Stimulated activated naive B cell treated with anti-CD40 and anti-IgM and Interleukin-4, amounts not matched to agents 10 μg/mL and 1 μg/mL and 100 μg/mL, for 72 hours (primary cell): ENCODE measurements at places on chromosomes 1 and 21.

DNA sequence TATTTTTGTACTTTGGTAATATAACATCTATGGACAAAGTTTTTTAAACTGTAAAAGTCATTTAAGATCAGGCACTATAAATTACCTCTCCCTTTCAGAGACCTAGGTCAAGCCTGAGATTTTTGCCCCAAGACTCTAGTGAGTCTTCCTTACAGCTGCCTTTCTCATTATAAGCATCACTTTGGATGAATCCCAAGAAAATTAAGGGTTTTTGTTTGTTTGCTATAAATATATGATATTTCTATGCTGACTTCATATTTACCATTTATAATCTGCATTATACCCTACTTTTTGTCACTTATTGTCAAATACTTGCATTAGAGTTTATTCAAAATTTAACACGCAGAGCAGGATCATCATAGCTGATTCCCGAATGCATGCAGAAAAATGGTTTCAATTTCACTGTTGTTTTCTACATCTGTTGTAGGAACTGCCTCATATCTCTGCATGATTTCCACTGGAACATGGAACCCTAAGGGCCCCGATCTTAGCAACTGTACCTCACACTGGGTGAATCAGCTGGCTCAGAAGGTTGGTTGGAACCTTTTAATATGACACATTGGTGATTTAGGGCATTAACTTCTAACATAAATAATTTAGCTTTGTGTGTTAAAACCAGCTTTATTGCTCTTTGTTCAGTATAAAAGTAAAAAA lies 150.0 kb downstream of the ADGRL2 start:
- no peak overlapping the region for H3K4me3 ChIP-seq
- no peaks in the 10 kb centered on the region for H3K36me3 ChIP-seq
- H3K27ac ChIP-seq: no peak overlapping the region
- no peak for DNase-seq
- H3K4me1 ChIP-seq: no peaks in the 10 kb centered on the region

GRCh38 chr21:15005391-15005790 lies 59.4 kb downstream of the NRIP1 start:
- no peaks in the 10 kb centered on the region for H3K27me3 ChIP-seq
- peaks cover 29% of the 10 kb centered on the region for H3K4me1 ChIP-seq
- no peak for DNase-seq
- H3K4me3 ChIP-seq: peak overlapping the region; percentile 16

- no peak for DNase-seq
- no peaks in the 10 kb centered on the region for H3K36me3 ChIP-seq
- peaks cover 7% of the 10 kb centered on the region for H3K4me1 ChIP-seq
- no peak overlapping the region for H3K4me3 ChIP-seq
- H3K27ac ChIP-seq: no peak overlapping the region
- H3K27me3 ChIP-seq: peaks cover 37% of the 10 kb centered on the region
Observed at GRCh38 chr1:19046972-19047731, 90.7 kb upstream of the IFFO2 start.

DNA sequence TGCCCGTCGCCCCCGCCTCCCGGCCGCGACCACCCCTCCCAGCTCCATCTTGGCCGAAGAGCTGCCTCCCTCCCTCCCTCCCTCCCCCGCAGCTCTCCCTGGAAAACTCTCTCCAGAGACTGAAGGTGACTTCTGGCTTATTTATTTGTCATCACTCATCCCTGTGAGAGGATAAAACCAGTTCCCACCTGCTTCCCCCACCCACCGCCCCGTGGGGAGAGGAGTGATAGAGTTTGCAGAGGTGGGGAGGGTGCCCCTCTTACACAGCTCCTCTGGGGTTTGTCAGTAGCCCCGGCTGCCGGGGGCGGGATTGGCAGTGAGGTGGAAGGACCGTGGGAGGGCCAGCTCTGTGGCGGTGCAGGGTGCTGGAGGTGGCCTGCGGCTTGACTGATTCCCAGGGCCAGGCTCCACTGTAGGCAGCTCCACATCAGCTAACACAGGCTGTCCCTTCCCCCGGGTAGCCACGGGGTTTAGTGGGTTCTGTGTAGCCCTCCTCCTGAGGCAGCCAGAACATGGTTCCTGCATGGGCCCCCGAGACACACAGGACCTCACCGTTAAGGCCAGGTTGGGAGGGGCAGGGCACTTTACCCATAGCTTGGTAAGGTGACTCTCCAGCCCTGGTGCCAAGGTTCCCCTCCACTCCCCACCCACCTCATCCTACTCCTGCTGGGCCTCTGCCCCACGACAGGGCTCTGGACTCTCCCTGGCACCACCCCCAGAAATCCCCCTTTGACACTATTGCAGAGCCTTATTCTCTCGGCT lies 62.2 kb downstream of the ELK4 start:
- H3K36me3 ChIP-seq: no peaks in the 10 kb centered on the region
- H3K27ac ChIP-seq: no peak overlapping the region
- peaks cover 30% of the 10 kb centered on the region for H3K27me3 ChIP-seq
- no peak for DNase-seq

- H3K27ac ChIP-seq: no peak overlapping the region
- H3K36me3 ChIP-seq: peaks cover 23% of the 10 kb centered on the region
- H3K27me3 ChIP-seq: no peaks in the 10 kb centered on the region
- no peak for DNase-seq
Observed at GRCh38 chr1:181015251-181015615, 7.4 kb downstream of the STX6 start.

GRCh38 chr1:80639777-80640533 lies 1160.8 kb upstream of the ADGRL2 start:
- peaks cover 10% of the 10 kb centered on the region for H3K4me1 ChIP-seq
- H3K27me3 ChIP-seq: no peaks in the 10 kb centered on the region
- H3K27ac ChIP-seq: no peak overlapping the region
- H3K4me3 ChIP-seq: no peak overlapping the region

GRCh38 chr1:154400381-154400801 lies 4.8 kb upstream of the IL6R start:
- H3K4me1 ChIP-seq: peaks cover 25% of the 10 kb centered on the region
- no peaks in the 10 kb centered on the region for H3K36me3 ChIP-seq
- no peak overlapping the region for H3K27ac ChIP-seq
- H3K4me3 ChIP-seq: no peak overlapping the region
- peaks cover 19% of the 10 kb centered on the region for H3K27me3 ChIP-seq

- no peak for DNase-seq
- H3K4me3 ChIP-seq: no peak overlapping the region
- H3K27ac ChIP-seq: no peak overlapping the region
- no peaks in the 10 kb centered on the region for H3K27me3 ChIP-seq
- no peaks in the 10 kb centered on the region for H3K36me3 ChIP-seq
- H3K4me1 ChIP-seq: peaks cover 12% of the 10 kb centered on the region
Observed at GRCh38 chr1:44034423-44034822, 3.2 kb upstream of the SLC6A9 start.

GRCh38 chr1:245398180-245398579 lies 243.4 kb downstream of the KIF26B start:
- H3K36me3 ChIP-seq: no peaks in the 10 kb centered on the region
- H3K4me3 ChIP-seq: no peak overlapping the region
- H3K27ac ChIP-seq: no peak overlapping the region
- DNase-seq: no peak
- peaks cover 18% of the 10 kb centered on the region for H3K27me3 ChIP-seq
- no peaks in the 10 kb centered on the region for H3K4me1 ChIP-seq

GRCh38 chr1:12356004-12356890 lies 126.4 kb downstream of the VPS13D start:
- H3K4me3 ChIP-seq: no peak overlapping the region
- H3K36me3 ChIP-seq: peaks cover 58% of the 10 kb centered on the region
- DNase-seq: no peak
- no peaks in the 10 kb centered on the region for H3K27me3 ChIP-seq
- no peaks in the 10 kb centered on the region for H3K4me1 ChIP-seq
- no peak overlapping the region for H3K27ac ChIP-seq

- peaks cover 25% of the 10 kb centered on the region for H3K27me3 ChIP-seq
- no peaks in the 10 kb centered on the region for H3K36me3 ChIP-seq
- no peak overlapping the region for H3K27ac ChIP-seq
- H3K4me3 ChIP-seq: no peak overlapping the region
- no peak for DNase-seq
Observed at GRCh38 chr21:46025113-46025770, 43.7 kb downstream of the COL6A1 start.

- H3K27ac ChIP-seq: no peak overlapping the region
- no peak for DNase-seq
- H3K27me3 ChIP-seq: no peaks in the 10 kb centered on the region
- no peak overlapping the region for H3K4me3 ChIP-seq
Observed at GRCh38 chr21:42670884-42671283, 17.5 kb downstream of the PDE9A start.

DNA sequence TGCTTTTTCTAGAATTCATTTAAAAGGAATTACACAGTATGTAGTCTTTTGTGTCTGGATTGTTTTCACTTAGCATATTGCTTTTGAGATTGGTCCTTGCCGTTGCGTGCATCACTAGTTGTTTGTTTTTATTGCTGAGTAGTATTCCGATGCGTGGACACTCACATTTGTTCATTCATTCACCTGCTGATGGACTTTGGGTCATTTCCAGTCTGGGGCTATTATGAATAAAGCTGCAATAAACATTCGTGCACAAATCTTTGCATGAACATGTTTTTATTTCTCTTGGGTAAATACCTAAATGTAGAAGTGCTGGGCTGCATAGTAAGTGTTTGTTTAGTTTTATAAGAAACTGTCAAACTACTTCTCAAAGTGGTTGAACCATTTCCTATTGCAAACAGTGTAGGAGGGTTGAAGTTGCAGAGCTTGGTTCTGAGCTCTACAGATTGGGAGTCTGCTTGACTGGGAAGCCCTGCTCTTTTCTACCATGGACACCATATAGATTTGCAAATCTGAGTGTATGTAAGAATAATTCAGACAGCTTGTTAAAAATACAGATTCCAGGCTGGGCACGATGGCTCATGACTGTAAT lies 404.7 kb upstream of the PROX1 start:
- H3K36me3 ChIP-seq: no peaks in the 10 kb centered on the region
- H3K4me1 ChIP-seq: no peaks in the 10 kb centered on the region
- H3K4me3 ChIP-seq: no peak overlapping the region
- H3K27ac ChIP-seq: no peak overlapping the region
- no peaks in the 10 kb centered on the region for H3K27me3 ChIP-seq

DNA sequence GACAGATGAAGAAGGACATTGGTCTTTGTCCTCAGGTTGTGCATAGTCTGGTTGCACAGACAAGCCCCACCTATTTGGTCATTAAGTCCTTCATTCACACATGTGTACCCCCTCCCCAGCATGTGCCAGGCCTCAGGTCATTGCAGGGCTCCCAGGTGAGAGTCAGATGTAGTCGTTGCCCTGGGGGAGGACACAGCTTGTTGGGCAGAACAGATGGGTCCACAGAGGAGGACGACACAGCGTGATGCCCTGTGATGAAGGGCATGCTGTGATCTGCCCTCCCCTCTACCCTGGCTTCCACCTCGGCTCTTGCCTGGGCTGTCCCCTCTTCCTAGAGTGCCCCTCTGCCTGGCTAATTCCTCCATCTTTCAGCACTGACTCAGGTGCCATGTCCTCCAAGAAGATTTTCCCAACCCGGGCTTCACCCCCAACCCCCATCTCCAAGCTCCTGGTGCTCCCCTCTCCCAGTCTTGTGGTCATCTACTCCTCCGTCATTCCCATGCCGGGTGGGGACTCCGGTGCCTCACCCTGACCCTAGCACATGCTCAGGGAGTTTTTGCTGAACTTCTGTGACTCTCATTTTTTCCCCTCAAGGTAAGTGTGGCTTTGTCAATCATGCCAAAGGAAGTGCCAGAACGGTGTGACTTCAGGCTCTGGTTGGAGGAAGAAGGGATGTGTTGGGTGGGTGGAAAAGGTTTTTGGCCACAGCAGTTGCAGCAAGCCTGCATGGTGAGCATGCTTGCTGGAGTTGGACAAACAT lies 220.5 kb downstream of the FOXD2 start:
- no peak overlapping the region for H3K27ac ChIP-seq
- H3K4me1 ChIP-seq: no peaks in the 10 kb centered on the region
- no peaks in the 10 kb centered on the region for H3K36me3 ChIP-seq
- no peak overlapping the region for H3K4me3 ChIP-seq
- peaks cover 22% of the 10 kb centered on the region for H3K27me3 ChIP-seq
- no peak for DNase-seq

- peaks cover 41% of the 10 kb centered on the region for H3K36me3 ChIP-seq
- peaks cover 21% of the 10 kb centered on the region for H3K4me1 ChIP-seq
- no peak overlapping the region for H3K27ac ChIP-seq
- peak; percentile 59 for DNase-seq
- H3K4me3 ChIP-seq: no peak overlapping the region
Observed at GRCh38 chr1:40232444-40232843, 15.3 kb upstream of the TMCO2 start.

DNA sequence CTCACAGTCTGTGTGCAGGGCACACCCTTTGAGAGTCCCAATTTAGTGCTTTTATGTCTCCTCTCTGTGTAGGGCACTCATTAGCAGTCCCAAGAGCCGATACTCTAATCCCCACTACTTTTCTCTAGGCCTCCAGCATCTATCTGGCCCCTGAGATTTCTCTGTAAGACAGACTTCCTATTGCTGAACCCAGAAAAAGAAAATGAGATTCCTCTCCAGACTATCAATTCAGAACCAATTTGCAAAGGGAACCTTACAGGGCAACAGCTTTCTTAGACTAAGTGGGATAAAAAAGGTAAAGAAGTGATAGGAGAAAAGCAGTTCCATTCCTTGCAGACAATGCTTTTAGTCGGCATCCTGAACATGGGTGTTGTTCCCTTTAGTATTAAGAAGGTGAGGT lies 172.2 kb downstream of the EDEM3 start:
- H3K27me3 ChIP-seq: no peaks in the 10 kb centered on the region
- peaks cover 6% of the 10 kb centered on the region for H3K36me3 ChIP-seq
- no peak overlapping the region for H3K4me3 ChIP-seq
- no peaks in the 10 kb centered on the region for H3K4me1 ChIP-seq

GRCh38 chr1:206679738-206680211 lies 4.9 kb upstream of the MAPKAPK2 start:
- peak overlapping the region; percentile 54 for H3K4me3 ChIP-seq
- peak overlapping the region; percentile 92 for H3K27ac ChIP-seq
- H3K4me1 ChIP-seq: peaks cover 58% of the 10 kb centered on the region
- DNase-seq: peak; percentile 73

DNA sequence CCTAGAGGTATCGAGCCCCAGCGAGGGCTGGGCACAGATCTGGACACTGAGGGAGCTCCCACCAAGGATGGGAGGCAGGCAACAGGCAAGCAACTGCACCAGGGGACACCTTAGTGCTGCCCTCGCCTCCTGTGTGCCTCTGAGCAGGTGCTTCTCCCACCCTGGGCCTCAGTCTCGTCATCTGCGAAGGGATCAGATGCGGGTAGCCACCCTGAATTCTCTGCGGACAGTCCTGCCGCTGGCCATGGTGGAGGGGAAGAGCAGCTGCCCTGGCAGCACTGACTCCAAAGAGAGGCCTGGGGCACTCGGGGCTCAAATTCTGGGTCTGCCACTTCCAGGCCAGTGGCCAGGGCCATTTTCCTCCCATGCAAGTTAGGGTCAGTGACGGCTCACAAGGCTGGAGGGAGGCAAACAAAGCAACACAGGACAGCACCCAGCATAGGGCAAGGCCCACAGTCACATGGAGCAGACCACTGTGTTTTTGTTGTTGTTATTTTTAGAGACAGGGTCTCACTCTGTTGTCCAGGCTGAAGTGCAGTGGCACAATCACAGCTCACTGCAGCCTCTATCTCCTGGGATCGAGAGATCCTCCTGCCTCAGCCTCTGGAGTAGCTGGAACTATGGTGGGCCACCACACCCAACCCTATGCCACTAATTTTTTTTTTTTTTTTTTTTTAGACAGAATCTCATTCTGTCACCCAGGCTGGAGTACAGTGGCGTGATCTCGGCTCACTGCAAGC lies 7.1 kb upstream of the SDC3 start:
- H3K36me3 ChIP-seq: no peaks in the 10 kb centered on the region
- no peak overlapping the region for H3K27ac ChIP-seq
- no peak for DNase-seq
- peaks cover 33% of the 10 kb centered on the region for H3K27me3 ChIP-seq
- H3K4me3 ChIP-seq: no peak overlapping the region

GRCh38 chr1:237244778-237245177 lies 202.8 kb downstream of the RYR2 start:
- no peak overlapping the region for H3K4me3 ChIP-seq
- no peaks in the 10 kb centered on the region for H3K4me1 ChIP-seq
- H3K27ac ChIP-seq: no peak overlapping the region
- H3K36me3 ChIP-seq: no peaks in the 10 kb centered on the region
- DNase-seq: no peak
